Stimulated activated CD4-positive, alpha-beta T cell treated with anti-CD3 and anti-CD28 coated beads, Interleukin-4, amount 100 ng/mL, for 4 hours (primary cell): ENCODE measurements at places on chromosomes 7 and 10.
A peak's percentile ranks its signal among the peaks of the same experiment; 100 is the strongest.

- DNase-seq = no peak
Measured at GRCh38 chr10:1664333-1664964, 72.9 kb downstream of the ADARB2 start.

- DNase-seq = no peak
Measured at GRCh38 chr7:157658851-157659412, 322.1 kb downstream of the DNAJB6 start.

- no peak for DNase-seq
Measured at GRCh38 chr7:8702807-8703206, 269.4 kb downstream of the NXPH1 start.

GRCh38 chr10:52542906-52543305, 228.8 kb downstream of the DKK1 start:
- DNase-seq = no peak

GRCh38 chr10:59064080-59064692, 112.3 kb upstream of the PHYHIPL start:
- DNase-seq = no peak

GRCh38 chr10:15387021-15387420, 15.9 kb upstream of the FAM171A1 start:
- DNase-seq = no peak

DNA sequence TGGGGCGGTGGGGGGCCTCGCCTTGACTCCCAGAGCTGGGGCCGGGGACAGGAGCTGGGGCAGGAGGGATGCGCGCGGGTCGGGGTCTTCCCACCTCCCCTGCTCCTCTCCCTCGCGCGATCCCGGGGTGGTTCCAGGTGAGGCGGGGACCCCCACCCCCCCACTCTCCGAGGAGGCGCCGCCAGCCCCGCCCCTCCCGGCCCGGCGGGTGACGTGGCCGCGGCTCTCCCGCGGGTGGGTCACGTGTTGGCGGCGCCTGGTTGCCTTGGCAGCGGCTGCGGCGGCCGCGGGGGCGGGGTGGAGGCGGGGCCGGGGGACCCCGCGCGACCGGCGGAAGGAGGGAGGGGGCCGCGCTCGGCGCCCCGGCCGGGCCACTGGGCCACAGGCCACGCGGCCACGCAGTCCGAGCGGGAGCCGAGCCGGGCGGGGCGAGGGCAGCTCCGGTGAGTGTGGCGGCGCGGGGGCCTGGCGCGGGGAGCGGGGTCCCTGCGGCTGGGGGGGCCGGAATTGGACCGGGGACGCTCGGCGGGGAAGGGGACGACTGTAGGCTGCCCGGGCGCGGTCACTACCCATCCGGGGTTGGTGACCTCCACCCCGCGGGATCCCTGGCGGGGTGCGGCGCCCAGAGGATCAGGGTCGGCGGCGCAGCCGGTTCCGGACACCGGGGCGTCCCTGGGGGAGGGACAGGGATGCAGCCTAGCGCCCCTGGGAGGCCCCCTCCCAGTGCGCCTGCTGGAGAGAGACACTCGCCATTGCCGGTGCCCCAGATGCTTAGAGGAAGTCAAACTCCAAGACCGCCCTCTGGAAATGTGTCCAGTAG, at the start of gene ORAI2:
Gene ORAI2 (plus strand): TSS at position 357 of the 820 bp plus-strand sequence. CDS start 5,382 bp downstream, outside the sequence.
- DNase-seq = peak; percentile 89
